ENCODE measurements at places on chromosomes 3 and 15.

DNA sequence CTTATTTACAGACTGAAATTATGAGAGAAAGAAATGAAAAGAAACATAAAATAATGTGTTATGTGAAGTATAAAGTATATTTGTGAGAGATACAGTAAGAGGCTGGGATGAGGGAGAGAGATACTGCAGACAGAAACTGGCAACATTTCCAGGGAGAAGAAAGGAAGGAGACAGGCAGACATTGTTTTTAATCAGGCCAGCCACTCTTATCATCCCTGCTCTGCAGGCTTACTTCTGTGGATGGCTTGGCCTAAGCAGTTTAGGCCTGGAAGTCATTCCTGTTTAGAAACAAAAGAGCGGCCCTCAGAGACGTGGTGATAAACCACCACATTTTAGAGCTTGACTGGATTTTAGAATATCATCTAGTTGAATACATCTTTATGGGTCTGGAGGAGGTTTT lies 12.4 kb downstream of the PCCB start:
- no peak for DNase-seq

- no peak for DNase-seq
These were observed 27.6 kb downstream of the DET1 start for GRCh38 chr15:88518903-88519302.

- no peak for DNase-seq
These were observed 250.7 kb upstream of the ROBO2 start for GRCh38 chr3:76789237-76789636.

- no peak for DNase-seq
These were observed 152.0 kb downstream of the GREM1 start for GRCh38 chr15:32869776-32870175.

GRCh38 chr3:18354701-18355100 lies 70.4 kb downstream of the SATB1 start:
- no peak for DNase-seq

- DNase-seq = no peak
These were observed 37.7 kb upstream of the SAMMSON start for GRCh38 chr3:69961706-69962439.

DNA sequence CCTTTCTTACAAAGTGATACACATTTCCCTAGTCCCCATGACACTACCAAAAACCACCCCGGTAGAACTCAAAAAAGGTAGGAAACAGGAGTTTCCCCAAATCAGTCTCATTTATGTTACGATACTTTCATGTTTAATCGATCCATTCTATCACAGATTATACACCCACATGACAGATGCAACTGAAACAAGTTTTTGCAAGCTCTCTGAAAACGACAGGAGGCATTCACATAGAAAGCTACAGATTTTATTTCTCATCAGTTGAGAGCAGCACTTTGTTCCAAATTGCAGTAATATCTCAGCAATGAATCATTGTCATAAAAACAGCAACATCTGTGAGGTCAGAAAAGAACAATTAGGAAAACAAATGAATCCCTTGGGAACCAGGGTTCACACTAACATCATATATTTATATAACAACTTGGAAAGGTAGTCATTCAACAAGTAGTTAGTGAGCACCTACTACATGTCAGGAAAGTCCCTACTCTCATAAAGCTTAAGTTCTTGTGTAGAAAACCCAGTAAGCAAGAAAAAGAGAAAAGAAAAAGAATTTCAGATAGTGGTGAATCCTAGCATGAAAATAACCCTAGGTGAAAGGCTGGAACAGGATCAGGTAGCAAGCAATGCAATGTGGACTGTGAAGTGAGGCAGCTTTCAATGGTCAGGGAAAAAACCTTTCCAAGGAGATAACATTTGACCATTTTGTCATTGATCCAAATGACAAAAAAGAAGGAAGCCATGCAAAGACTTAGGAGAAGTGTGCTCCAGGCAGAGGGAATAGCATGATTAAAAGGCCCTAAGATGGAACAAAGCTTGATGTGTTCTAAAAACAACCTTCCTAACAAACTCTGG lies 8.3 kb downstream of the PLD1 start:
- no peak for DNase-seq
